ENCODE measurements at places on chromosomes 6 and 20. TPM values are rescaled to one million over a fixed set of nuclear protein-coding genes. Genes with fewer than 3 reads are reported as not detected.

- DNase-seq, result no peak
Measured at GRCh38 chr6:153129873-153130514, 1.1 kb downstream of the RGS17 start.

- DNase-seq, result peak; percentile 66
Measured at GRCh38 chr20:32535316-32535952, 49.7 kb downstream of the NOL4L start.

GRCh38 chr20:34293589-34293988 lies 9.6 kb downstream of the AHCY start:
- DNase-seq, result no peak

GRCh38 chr6:43368259-43369160 lies 937 bp downstream of the ZNF318 start:
- peak; percentile 44 for DNase-seq

DNA sequence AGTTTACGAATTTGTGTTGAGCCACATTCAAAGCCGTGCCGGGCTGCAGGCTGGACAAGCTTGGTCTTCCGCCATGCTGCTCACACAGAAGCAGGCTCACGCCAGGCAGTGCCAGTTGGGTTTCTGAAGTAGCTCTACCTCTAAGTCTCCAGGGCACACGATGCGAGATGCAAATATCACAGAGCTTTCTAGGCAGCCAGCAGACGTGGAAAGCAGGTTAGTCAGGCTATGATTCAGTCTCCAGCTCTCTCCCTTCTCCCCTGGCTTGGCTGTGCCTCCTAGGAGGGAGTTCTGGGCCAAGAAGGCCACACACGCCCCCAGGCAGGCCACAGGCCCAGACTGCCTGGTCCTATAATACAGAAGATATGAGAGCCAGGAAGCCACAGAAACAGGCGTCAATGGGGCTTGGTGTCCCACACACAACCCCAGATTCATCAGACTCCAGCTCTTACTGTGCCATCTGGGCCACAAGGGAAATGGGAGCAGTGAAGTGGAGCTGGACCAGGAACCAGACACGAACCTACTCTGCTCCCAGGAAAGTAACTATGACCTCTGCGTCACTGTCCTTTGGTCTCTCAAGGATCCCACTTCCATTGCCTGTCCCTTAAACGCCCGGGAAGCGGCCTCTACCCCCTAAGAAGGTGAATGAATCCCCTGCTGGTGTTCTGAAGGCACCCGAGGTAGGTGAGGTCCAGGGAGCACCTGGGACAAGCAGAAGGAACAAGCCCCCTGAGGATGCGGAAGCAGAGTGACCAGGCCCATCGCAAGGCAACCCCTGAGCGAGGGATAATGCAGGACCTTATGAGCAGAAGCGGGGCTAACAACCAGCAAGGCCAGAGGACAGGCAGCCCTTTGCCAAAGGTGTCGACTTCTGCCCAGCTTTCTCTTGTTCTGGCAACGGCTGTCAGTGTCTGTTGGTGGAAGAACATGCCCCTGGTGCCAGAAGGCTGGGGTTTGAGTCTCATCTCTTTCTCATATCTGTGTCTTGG lies 61.2 kb downstream of the GFOD1 start:
- DNase-seq, result no peak

DNA sequence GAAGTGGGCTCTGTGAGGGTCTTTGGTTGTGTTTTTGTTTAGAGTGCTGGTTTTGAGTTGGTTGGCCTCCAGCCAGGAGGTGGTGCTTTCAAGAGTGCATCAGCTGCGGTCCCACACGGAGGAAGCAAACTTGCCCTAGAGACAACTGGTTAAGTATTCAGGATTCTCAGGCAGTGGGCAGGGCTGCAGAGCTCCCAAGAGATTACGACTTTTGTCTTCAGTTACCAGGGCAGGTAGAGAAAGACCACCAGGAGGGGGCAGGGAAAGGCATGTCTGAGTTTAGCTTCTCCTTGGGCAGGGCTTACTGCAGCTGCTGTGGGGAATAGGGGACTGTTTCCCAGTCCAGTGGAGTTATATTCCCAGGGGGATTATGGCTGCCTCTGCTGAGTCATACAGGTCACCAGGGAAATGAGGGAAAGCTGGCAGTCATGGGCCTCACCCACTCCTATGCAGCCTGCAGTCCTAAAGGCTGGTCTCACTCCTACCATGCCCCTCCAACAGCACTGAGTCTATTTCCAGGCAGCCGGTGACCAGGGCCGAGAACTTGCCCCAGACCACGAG lies 64.3 kb downstream of the TTI1 start:
- no peak for DNase-seq

GRCh38 chr6:68760485-68760884 lies 125.4 kb downstream of the ADGRB3 start:
- no peak for DNase-seq

- DNase-seq, result no peak
Measured at GRCh38 chr20:44580581-44581268, 1.7 kb upstream of the PKIG start.

- DNase-seq, result no peak
Measured at GRCh38 chr6:159494586-159494972, 198.5 kb downstream of the SOD2 start.

GRCh38 chr20:25087186-25087929 lies 5.4 kb upstream of the VSX1 start:
- no peak for DNase-seq

DNA sequence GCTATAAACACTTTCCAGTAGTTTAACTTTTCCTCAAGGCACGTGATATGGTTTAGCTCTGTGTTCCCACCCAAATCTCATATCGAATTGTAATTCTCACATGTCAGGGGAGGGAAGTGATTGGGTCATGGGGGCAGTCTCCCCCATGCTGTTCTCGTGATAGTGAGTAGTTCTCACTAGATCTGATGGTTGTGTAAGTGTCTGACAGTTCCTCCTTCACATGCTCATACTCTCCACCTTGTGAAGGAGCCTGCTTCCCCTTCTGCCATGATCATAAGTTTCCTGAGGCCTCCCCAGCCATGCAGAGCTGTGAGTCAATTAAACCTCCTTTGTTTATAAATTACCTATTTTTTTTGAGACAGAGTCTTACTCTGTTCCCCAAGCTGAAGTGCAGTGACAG lies 127.9 kb downstream of the DTNBP1 start:
- DNase-seq, result no peak

DNA sequence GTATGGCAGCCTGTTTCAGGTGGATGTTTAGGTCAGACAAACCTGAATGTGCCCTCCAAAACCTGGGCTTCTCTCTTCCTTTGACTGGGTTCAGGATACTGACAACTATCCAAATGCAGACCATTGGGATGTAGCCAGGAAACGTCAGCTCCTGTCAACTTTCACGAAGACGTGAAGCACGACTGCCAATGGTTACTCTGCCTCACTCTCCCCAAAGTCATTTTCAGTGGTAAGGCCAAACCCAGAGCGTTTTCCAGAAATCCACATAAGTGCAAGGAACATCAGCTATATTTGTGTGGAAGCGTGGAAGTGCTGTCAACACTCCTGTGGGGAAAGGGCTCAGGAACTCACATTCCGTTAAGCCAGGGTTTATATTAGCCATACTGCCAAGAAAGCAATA lies 20.1 kb upstream of the RCAN2 start:
- no peak for DNase-seq

DNA sequence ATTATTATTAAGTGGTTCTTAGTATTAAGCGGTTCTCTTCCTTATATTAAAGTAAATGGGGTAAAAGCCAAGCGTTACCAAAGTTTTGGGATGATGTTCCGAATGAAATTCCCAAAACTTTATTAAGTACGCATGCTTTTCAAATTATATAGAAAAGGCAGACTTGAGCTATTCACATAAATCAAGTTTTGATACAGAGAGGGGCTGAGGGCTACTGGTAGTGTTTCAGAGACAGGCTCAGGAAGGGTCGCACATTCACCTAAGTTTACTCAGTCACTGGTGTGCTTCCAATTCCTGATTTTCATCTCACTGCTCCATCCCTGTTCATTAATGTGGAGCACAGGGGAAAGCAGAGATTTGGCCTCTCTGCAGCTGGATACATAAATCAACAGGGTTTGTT lies 652.2 kb downstream of the QKI start:
- no peak for DNase-seq

GRCh38 chr20:46195264-46196036 lies 77.3 kb downstream of the CD40 start:
- DNase-seq, result no peak

GRCh38 chr6:136037242-136037875 lies 185.9 kb downstream of the PDE7B start:
- DNase-seq, result no peak

GRCh38 chr20:13312300-13312699 lies 91.2 kb downstream of the ISM1 start:
- DNase-seq, result no peak

GRCh38 chr6:100657678-100658330 lies 193.1 kb upstream of the SIM1 start:
- DNase-seq, result no peak

- no peak for DNase-seq
Measured at GRCh38 chr6:114521926-114522325, 179.1 kb upstream of the HS3ST5 start.

DNA sequence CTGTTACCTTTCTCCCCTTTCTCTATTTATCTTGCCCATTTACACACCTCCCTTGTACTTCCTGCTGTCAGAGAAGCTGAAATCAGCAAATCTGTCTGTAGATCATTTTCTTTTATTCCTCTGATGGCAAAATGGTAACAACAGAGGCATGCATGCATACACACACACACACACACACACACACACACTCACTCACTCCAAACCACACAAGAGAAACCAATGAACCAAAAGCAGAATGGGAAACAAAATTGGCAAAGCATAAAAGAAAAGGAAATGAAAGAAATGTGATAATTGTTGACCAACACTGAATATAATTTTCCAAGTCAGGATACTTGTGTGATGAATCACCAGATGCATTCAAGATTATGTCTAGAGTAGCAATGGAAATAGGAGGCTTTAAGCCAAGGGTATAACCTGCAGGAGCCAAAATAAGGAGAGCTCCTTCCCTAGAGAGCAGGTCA lies 172.4 kb downstream of the PLCB4 start:
- DNase-seq, result no peak

DNA sequence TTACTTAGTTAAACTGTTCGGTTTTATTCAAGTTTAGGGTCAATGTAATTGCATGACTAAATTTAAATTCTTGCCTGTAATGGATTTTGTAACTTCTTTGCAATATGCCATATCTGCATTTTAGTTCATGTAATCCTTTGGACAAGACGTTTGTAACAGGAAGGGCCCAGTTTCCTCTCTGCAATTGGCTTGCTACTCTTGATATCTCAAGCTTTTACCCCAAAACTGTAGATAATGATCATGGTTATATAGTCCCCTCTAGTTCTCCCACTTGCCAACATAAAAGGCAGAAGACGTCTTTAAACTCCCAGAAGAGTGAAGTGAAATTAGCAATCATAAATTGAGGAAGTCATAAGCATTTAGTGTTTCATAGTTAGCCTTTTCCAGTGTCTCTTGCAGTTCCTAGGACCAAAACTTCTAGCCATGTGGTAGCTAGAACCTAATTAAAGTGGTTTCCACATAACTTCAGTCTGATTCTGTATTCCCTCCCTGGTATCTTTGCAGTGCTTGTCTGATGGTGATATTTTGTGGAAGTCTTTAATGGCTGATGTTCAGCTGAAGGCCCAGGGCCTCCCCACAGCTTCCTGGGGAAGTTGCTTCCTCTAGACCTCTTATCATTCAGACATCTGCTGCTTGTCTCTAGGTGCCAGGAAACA lies 117.8 kb upstream of the SUPT3H start:
- peak; percentile 61 for DNase-seq

- peak; percentile 32 for DNase-seq
Measured at GRCh38 chr6:27019651-27020552, 227.6 kb upstream of the PRSS16 start.

- DNase-seq, result no peak
Measured at GRCh38 chr6:127058027-127058426, 60.4 kb upstream of the RSPO3 start.

DNA sequence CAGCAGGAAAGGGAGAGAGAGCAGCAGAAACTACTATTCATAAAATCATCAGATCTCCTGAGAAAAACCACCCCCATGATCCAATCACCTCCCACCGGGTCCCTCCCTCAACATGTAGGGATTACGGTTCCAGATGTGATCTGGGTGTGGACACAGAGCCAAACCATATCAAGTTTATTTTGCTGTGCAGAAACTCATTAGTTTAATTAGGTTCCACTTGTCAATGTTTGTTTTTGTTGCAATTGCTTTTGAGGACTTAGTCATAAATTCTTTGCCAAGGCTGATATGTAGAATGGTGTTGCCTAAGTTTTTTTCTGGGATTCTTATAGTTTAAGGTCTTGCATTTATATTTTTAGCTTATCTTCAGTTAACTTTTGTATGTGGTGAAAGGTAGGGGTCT lies 422.0 kb upstream of the HS3ST5 start:
- no peak for DNase-seq

- DNase-seq, result no peak
Measured at GRCh38 chr6:26215585-26216358, 128.5 kb downstream of the HFE start.

DNA sequence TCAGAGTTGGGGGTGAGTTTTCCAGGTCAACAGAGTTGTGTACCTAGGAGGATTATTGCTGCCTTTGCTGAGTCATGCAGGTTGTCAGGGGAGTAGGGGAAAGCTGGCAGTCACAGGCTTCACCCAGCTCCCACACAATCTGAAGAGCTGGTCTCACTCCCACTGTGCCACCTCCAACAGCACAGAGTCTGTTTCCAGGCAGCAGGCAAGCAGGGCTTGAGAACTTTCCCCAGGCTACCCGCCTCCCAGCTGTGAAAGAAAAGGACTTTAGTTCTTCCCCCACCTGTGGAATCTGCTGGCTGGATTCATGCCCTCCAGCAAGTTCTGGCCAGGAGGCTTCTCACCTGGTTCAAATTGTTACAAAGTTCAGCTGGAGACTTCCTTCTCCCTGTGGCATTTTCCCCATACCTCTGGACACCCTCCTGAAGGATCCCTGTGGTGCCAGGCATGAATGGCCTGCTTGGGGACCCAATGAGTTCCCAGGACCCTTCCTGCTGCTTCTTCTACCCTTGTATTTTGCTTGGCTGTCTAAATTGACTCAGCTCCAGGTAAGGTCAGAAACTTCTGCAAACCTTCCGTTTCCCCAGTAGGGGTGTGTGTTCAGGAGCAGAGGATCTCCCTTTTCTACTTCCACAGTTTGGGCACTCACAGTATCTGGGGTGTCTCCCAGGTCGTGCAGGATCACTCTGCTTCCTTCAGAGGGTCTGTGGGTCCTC lies 378.1 kb upstream of the MAN1A1 start:
- DNase-seq, result no peak

DNA sequence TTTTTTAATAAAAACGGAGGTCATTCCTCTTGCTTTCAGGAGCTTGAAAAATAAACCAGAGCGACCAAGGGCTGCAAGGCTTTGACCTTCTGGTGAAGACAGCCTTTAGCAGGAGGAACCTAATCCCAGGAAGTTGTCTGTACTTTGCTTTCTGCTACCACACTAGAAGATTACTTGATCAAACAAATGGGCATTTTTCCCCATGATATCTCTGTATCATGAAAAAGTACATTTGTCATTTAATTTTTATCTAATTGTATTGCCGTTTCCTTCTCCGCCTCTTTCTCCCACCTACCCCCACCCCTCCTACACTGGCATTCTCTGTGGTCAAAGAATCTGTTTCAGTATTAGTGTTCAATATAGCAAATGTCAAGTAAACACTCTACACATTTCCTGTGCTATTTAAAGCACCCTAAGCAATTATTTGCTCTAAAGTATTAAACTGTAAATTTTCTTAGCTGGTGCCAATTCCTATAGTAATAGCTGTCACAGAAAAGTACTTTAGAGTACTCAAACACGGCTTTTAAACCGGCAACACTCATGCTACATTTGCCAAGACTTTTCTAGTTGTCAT lies 29.7 kb downstream of the ATXN1 start:
- no peak for DNase-seq

Gene FILIP1
- total RNA-seq, result not detected

Gene ZBTB12
- 0.77 TPM for total RNA-seq

Gene RAD21L1
- not detected for total RNA-seq

Gene TXLNB
- total RNA-seq, result 0.24 TPM

Gene RAET1G
- total RNA-seq, result not detected
